Activated CD4-positive, alpha-beta T cell treated with anti-CD3 and anti-CD28 coated beads for 36 hours (primary cell): ENCODE measurements at places on chromosomes 1 and 21. TPM values are rescaled to one million over a fixed set of nuclear protein-coding genes. Genes with fewer than 3 reads are reported as not detected.

ACOT11 gene
- total RNA-seq = 2.0 TPM

RIPPLY3 gene
- total RNA-seq = not detected

DCST1 gene
- total RNA-seq = not detected

- DNase-seq = no peak
Measured at GRCh38 chr1:30733493-30733892, 10.1 kb upstream of the MATN1 start.

GRCh38 chr21:26969971-26970725, 3.3 kb upstream of the ADAMTS5 start:
- DNase-seq = no peak

- no peak for DNase-seq
Measured at GRCh38 chr21:15935530-15935929, 205.7 kb downstream of the USP25 start.

- DNase-seq = no peak
Measured at GRCh38 chr1:77220687-77221463, 1.6 kb upstream of the PIGK start.

- DNase-seq = no peak
Measured at GRCh38 chr1:168468042-168468809, 75.6 kb downstream of the XCL2 start.

DNA sequence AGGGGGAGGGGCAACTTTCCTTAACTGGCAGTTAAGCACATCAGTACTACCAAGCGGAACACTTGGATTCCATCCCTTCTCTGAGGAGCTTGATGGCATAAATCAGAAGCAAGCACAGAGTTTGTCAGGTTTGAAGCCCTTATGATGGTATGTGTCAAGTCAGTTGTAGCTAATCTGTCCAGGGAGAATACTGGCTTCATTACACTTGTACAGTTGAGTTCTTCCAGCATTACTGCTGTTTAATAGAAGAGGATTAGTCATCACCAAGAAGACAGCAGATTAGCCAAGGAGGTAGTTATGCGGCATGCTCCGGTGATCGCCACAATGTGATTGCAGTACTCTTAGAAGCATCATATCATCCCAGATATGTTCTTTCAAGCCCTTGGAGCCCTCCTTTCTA, 2.1 kb upstream of the TDRD5 start:
- DNase-seq = no peak

DNA sequence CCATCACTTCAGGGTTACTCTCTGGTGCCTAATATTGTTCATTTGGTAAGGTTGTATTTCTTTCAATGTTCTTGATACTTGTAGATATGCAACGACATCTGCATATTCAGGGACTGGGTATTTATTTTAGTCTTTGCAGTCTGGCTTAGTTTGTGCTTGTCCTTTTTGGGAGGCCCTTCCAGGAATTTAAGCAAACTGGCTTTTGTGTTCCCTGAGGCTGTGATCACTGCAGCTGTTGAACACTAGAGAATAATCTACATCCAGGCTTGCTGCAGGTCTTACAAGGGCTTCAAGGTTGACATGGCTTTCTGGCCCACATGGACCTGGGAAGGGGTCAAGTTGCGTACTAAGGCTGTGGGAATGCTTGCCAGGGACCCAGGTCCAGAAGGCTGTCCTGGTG, 72.1 kb downstream of the CCDC18 start:
- no peak for DNase-seq

DNA sequence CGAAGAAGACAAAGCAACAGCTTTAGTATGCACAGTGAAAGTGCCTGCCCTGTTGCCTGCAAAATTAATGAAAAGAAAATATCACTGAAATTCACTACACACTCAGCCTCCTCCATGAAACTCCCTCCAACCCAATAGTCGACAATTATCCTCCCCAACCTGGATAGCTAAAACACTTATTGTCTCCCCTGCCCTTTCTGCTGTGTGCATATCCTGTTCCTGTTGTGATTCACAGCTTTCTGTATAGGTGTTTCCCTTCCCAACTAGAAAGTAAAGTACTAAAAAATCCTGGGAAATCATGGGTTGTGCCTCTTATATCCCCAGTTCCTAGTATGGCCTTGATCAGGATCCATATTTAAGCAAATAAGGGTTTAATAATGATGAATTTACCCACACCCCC, 412.1 kb downstream of the LTN1 start:
- DNase-seq = no peak

DNA sequence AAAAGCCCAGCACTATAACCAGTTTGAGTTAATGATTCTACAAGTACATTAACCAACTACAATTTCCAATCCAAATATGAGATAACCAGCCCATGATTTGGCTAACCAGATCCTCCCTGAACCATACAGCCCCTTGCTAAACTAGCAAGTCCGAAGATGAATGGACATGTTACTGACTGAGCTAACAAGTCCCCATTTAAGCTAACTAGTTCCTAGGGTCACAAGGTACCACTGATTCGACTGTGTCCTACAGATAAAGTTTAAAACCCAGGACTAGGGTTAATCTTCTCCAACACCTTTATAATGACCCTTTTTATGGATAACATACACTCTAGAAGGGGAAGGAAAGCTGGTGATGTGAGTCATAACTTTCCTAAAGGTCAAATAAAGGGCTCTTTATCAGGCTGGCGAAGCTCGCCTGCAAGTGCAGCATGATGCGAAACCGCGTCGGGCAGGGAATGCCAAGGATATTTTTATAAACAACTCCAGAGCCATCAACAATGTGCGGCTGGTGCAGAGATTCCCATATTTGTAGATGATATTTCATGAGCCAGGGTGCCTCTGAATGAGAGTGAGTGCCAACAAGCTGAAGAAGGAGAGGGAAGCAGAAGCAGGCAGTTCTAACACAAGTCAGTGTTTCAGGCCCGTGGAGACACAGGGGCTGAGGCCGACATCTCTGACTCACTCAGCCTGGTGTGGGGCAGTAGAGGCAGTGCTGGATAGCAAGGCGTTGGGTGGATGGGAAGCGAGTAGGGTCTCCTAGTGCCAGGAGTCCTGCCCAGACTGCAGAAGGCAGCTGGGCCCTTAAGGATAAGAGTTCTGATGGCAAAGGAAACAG, 75.6 kb upstream of the ROR1 start:
- DNase-seq = no peak

DNA sequence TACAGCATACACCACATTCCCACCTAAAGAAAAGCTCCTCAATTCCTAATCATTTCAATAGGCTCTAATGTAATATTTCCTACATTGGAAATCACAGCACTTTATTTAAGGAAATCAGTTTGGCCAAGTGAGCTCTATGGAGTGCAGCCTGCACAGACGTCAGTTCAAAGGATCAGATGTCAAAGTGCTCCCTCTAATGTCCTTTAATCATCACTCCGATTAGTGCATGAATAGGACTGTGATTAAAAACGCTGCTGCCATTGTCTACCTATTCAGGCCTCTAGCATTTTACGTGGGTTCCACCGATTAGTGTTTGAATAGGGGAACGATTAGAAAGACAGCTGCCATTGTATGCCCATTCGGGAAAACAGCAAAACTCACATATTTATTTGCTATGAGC, 50.2 kb downstream of the DPYD start:
- DNase-seq = no peak
